ENCODE measurements at places on chromosomes 4 and X.

DNA sequence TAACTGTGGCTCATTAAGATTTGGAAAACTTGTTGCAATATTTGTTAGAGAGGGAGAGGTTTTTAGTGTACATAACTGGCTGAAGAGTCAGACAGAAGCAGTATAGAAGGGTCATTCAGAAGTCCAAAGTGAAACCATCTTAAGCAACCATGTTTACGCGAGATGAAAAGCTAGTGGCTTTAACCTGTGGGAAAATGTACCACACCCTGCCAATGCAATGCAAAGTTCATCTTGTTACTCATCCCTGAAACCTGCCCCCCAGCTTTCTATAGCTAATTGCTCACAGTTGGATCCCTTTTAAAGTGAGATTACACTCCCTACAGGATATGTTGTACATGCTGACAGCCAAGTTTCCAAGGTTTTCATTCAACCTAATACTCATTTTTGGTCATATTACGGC is 96.7 kb upstream of the RAPGEF2 start:
- H3K36me3 ChIP-seq, result no peaks in the 10 kb centered on the region
- no peak overlapping the region for H3K27ac ChIP-seq
- H3K4me3 ChIP-seq, result no peak overlapping the region
- DNase-seq, result no peak
- peaks cover 7% of the 10 kb centered on the region for H3K4me1 ChIP-seq

- no peaks in the 10 kb centered on the region for H3K4me1 ChIP-seq
- no peak overlapping the region for H3K4me3 ChIP-seq
- H3K27ac ChIP-seq, result no peak overlapping the region
- no peaks in the 10 kb centered on the region for H3K36me3 ChIP-seq
- no peaks in the 10 kb centered on the region for H3K27me3 ChIP-seq
Observed at GRCh38 chr4:26607776-26608175, 23.9 kb downstream of the TBC1D19 start.

DNA sequence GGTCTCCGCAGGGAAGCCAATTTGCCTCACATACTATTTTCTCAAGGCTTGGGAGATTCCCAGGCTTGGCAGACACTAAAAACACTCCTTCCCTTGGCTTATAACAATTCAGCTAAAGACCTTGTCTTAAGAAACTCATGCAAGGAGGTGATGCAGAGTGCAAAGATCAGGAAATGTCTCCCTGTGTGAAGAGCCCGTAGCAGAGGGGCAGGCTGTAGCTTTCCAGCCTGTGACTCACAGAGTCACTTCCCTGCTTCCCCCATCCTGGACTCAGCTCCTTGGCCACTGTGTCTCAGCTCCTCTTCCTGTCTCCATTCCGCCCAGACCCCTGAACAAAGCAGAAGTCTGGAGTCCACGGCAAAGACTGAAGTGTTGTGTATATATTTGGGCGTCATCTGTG is 56.1 kb downstream of the KDR start:
- H3K4me3 ChIP-seq, result no peak overlapping the region
- H3K36me3 ChIP-seq, result no peaks in the 10 kb centered on the region
- H3K4me1 ChIP-seq, result no peaks in the 10 kb centered on the region
- DNase-seq, result peak; percentile 26
- no peak overlapping the region for H3K27ac ChIP-seq
- no peaks in the 10 kb centered on the region for H3K27me3 ChIP-seq

DNA sequence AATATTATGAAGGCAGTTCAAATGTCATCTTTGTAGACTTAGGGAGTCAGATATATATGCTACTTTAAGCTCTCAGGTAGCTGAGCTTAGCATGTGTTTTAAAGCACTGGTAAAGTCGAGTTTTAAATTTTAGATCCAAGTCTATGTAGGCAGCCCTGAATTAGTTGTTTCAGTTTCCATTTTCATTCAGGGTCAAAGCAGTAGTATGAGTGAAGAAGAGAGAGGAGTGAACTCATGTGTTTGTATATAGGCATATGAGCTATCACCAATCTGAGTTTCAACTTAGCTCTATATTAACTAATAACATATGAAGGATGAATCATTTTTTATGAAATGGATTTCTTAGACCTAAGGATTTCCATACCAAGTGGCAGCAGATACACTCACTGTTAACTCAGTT is 1353.4 kb downstream of the FSTL5 start:
- H3K4me1 ChIP-seq, result no peaks in the 10 kb centered on the region
- H3K36me3 ChIP-seq, result no peaks in the 10 kb centered on the region
- no peaks in the 10 kb centered on the region for H3K27me3 ChIP-seq

GRCh38 chr4:70945046-70945445 is 42.9 kb downstream of the MOB1B start:
- no peaks in the 10 kb centered on the region for H3K27me3 ChIP-seq
- no peak overlapping the region for H3K4me3 ChIP-seq
- no peak for DNase-seq
- H3K36me3 ChIP-seq, result no peaks in the 10 kb centered on the region
- peaks cover 3% of the 10 kb centered on the region for H3K4me1 ChIP-seq
- H3K27ac ChIP-seq, result no peak overlapping the region

DNA sequence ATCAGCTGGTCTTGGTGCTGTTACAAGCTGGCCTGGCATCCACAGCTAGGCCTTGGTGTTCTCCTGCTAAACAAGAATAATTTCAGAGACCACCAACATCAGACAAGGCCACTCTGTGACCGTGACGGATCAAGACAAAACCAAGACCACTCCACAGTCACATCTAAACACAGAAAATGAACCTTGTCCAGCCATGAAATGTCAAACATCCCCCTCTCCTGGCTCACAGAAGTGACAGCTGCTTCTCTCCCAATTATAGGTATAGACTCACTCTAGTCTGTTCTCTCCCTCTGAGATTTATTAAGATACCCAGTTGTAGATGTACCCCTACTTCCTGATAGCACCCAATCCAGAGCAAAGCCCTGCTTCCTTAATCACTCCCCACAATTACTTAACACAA is 40.4 kb downstream of the EFHC2 start:
- no peak for DNase-seq
- H3K27me3 ChIP-seq, result no peaks in the 10 kb centered on the region
- no peak overlapping the region for H3K27ac ChIP-seq
- no peaks in the 10 kb centered on the region for H3K36me3 ChIP-seq
- no peak overlapping the region for H3K4me3 ChIP-seq
- H3K4me1 ChIP-seq, result no peaks in the 10 kb centered on the region

DNA sequence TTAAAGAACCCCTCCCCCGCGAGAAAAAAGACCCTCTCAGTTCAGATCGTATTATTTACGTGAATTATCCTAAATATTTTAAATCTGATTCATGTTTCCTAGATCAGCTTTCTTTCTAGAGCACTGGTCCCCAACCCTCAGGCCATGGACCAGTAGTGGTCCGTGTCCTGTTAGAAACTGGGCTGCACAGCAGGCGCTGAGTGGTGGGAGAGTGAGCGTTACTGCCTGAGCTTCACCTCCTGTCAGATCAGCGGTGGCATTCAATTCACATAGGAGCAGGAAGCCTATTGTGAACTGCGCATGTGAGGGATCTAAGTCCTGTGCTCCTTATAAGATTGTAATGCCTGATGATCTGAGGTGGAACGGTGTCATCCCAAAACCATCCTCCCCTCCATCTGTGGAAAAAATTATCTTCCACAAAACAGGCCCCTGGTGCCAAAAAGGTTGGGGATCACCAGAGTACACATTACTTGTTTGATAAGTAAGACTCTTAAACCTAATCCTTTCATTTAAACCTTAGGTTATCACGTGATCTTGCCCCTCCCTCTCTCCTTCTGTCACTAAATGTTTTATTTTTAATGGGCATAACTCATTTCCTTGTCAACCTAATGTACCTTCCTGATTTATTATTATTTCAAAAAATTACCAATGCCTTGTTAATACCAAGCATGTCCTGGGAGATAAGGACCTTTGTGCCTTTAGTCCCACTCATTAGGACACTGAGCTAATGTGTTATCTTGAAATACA is 442.9 kb downstream of the TLL1 start:
- no peak overlapping the region for H3K4me3 ChIP-seq
- no peaks in the 10 kb centered on the region for H3K4me1 ChIP-seq
- no peak for DNase-seq
- H3K27me3 ChIP-seq, result no peaks in the 10 kb centered on the region

DNA sequence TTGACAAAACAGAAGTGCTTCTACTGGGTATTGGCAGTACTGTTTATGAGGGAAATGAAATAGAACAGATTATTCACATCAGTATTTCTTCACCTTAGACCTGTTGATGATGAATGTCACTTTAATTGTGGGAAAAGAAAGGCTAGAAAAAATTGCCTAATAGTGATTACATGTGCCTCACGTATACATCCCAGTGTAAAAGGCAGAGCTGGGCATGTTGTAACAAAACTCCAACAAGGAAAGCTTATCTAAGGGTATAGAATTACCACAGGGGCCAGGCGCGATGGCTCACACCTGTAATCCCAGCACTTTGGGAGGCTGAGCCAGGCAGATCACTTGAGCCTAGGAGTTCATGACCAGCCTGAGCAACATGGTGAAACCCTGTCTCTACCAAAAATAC is 4.2 kb downstream of the PGM2 start:
- H3K36me3 ChIP-seq, result no peaks in the 10 kb centered on the region
- H3K4me1 ChIP-seq, result peaks cover 12% of the 10 kb centered on the region
- H3K4me3 ChIP-seq, result no peak overlapping the region

GRCh38 chrX:102985192-102985591 is 48.1 kb downstream of the RAB40AL start:
- H3K4me1 ChIP-seq, result no peaks in the 10 kb centered on the region
- no peak overlapping the region for H3K27ac ChIP-seq
- no peak for DNase-seq

DNA sequence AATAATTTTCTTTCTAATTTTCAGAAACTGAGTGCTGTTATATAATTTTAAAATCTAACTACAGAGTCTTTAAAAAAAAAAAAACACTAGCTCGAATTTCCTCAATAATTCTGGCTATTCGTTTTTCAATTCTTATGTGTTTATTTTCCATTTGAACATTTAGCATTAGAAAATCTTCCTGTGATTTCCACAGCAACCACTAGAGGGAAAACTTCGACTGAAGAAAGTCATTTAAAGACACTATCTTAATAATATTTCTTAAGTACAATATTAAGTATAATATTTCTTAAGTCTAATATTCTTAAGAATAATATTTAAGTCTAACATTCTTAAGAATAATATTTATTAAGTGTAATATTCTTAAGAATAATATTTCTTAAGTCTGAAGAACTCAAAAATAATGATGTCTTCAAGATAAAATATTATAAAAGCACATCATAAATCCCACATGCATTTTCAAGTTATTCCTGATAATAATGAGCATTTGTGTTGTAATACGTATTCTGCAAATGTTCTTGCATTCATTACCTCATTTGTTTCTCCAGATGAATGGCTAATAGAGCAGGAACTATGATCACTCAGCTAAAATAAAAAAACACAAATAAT is 118.4 kb upstream of the WDR17 start:
- no peaks in the 10 kb centered on the region for H3K36me3 ChIP-seq
- H3K27ac ChIP-seq, result no peak overlapping the region
- no peaks in the 10 kb centered on the region for H3K27me3 ChIP-seq
- no peak for DNase-seq
- H3K4me3 ChIP-seq, result no peak overlapping the region
- no peaks in the 10 kb centered on the region for H3K4me1 ChIP-seq

GRCh38 chr4:171891038-171891437 is 77.8 kb downstream of the GALNTL6 start:
- H3K27ac ChIP-seq, result no peak overlapping the region
- H3K4me3 ChIP-seq, result no peak overlapping the region
- H3K4me1 ChIP-seq, result no peaks in the 10 kb centered on the region
- no peaks in the 10 kb centered on the region for H3K36me3 ChIP-seq
- no peak for DNase-seq

- H3K27me3 ChIP-seq, result no peaks in the 10 kb centered on the region
- no peaks in the 10 kb centered on the region for H3K4me1 ChIP-seq
- no peak for DNase-seq
- no peak overlapping the region for H3K27ac ChIP-seq
Observed at GRCh38 chr4:173057901-173058300, 110.7 kb upstream of the GALNT7 start.

DNA sequence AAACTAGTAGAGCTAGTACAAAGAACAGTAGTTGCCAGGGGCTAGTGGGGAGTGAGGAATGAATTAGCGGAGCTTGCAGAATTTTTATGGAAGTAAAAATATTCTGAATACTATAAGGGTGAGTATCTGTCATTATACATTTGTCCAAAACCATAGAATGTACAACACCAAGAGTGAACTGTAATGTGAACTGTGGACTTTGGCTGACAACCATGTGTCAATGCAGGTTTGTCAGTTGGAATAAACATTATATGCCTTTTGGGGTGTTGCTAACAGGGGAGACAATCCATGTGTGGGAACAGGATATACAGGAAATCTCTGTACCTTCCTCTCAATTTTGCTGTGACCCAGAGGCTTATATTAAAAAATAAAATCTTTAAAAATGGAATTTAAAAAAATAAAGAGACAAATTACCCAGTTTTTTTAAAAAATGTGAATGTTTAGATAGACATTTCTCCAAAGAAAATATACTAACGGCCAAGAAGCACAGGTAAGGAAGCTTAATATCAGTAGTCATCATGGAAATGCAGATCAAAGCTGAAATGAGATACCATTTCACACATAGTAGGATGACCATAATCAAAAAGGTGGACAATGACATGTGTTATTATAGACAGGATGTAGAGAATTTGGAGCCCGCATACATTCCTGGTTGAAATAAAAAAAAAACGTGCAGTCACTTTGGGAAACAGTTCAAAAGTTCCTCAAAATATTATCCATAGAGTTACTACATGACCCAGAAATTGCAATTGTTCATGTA is 899.8 kb downstream of the RAB28 start:
- H3K27me3 ChIP-seq, result no peaks in the 10 kb centered on the region
- no peak overlapping the region for H3K4me3 ChIP-seq
- H3K27ac ChIP-seq, result no peak overlapping the region
- no peaks in the 10 kb centered on the region for H3K4me1 ChIP-seq
- DNase-seq, result no peak
- H3K36me3 ChIP-seq, result no peaks in the 10 kb centered on the region

- no peaks in the 10 kb centered on the region for H3K36me3 ChIP-seq
- H3K27ac ChIP-seq, result no peak overlapping the region
- no peak for DNase-seq
- no peaks in the 10 kb centered on the region for H3K4me1 ChIP-seq
- H3K27me3 ChIP-seq, result no peaks in the 10 kb centered on the region
Observed at GRCh38 chrX:155761185-155761584, 120.0 kb upstream of the VAMP7 start.

DNA sequence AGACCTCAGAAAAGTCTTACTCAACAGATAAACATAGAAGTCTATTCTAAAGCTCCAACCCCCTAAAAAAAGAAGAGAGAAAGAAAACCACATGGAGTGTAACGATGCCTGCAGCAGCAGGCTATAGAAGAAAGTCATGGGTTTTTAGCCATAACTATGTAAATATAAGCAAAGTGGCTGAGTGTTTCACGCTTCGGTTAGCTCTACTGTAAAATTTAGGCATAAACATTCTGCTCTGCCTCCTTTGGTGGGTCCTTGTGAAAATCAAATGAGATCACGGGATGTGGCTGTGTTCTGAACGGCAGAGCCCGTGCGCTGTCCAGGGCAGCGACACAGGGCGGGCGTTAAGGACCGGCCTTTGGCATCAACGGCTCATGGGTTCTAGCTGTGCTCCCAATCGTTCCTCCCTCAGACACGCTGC is 78.4 kb downstream of the IRF2 start:
- H3K27me3 ChIP-seq, result no peaks in the 10 kb centered on the region
- peaks cover 43% of the 10 kb centered on the region for H3K4me1 ChIP-seq
- H3K36me3 ChIP-seq, result no peaks in the 10 kb centered on the region
- DNase-seq, result no peak
- H3K27ac ChIP-seq, result no peak overlapping the region

GRCh38 chr4:123343400-123344041 is 53.1 kb upstream of the SPRY1 start:
- no peak overlapping the region for H3K4me3 ChIP-seq
- H3K27me3 ChIP-seq, result no peaks in the 10 kb centered on the region
- H3K27ac ChIP-seq, result no peak overlapping the region
- no peaks in the 10 kb centered on the region for H3K36me3 ChIP-seq

GRCh38 chr4:158811216-158811540 is 42.4 kb downstream of the FNIP2 start:
- H3K27me3 ChIP-seq, result no peaks in the 10 kb centered on the region
- H3K4me3 ChIP-seq, result no peak overlapping the region
- peaks cover 15% of the 10 kb centered on the region for H3K4me1 ChIP-seq
- no peak for DNase-seq
- H3K36me3 ChIP-seq, result no peaks in the 10 kb centered on the region
